ENCODE measurements at places on chromosomes 5 and 9.
A peak's percentile ranks its signal among the peaks of the same experiment; 100 is the strongest.

- DNase-seq: no peak
These were observed 106.8 kb downstream of the WNK2 start for GRCh38 chr9:93290495-93291434.

- no peak for DNase-seq
These were observed 501.6 kb downstream of the CAAP1 start for GRCh38 chr9:26391036-26391435.

DNA sequence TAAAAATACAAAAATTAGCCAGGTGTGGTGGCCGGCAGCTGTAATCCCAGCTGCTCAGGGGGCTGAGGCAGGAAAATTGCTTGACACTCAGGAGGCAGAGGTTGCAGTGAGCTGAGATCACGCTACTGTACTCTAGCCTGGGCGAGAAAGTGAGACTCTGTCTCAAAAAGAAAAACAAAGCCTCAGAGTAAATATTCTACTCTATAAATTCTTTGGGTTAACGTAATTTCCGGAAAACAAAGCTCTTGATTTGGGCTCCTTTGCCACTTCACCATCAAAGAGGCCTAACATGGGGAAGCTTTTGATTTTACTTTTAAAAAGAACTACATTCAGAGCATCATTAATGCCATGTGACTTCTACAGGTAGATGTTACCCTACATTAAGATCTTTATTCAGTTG is 103.1 kb downstream of the SERINC5 start:
- no peak for DNase-seq

GRCh38 chr5:51326844-51327243 is 56.4 kb upstream of the ISL1 start:
- DNase-seq: no peak

- no peak for DNase-seq
These were observed 14.2 kb upstream of the CCDC180 start for GRCh38 chr9:97293207-97293721.

DNA sequence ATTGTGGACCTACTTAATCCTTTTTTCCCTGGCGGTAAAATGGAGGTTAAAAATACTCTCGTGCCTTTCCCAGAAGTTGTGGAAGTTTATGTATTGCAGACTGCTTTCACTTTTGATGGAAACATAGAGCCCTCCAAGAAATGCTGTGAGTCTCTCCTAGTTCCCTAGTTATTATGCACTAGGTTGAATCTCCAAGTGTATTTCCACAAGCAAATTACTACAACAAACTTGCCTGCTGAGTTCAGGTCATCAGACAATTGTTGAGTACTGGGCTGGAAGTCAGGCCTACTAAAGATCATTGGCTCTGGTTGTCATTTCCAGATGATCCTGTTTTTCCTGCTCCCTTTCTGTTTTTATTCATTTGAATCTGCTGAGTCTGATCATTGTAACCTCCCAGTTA is 104.1 kb downstream of the CD180 start:
- no peak for DNase-seq

GRCh38 chr5:154485850-154486426 is 7.9 kb upstream of the HAND1 start:
- no peak for DNase-seq

- DNase-seq: peak; percentile 64
These were observed 10.8 kb downstream of the TSPAN17 start for GRCh38 chr5:176658007-176658599.

DNA sequence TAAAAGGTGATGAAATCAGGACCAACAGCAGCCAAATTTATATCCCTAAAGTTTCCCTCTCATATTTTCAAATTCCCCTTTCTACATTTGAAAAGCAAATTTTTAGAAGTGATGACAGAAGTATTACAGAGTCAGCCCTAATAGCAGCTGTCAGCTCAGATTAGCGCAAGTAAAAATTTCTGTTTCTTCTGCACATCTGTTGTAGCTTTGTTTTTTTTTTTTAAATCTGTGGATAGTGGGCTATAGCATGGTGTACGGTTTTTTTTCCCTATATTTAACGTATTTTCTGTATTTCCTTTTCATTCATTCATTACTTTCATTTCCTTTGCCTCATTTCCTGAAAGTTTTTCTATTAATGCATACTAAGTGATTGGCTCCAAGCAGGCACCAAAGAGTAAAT is 99.1 kb downstream of the MACIR start:
- DNase-seq: no peak

DNA sequence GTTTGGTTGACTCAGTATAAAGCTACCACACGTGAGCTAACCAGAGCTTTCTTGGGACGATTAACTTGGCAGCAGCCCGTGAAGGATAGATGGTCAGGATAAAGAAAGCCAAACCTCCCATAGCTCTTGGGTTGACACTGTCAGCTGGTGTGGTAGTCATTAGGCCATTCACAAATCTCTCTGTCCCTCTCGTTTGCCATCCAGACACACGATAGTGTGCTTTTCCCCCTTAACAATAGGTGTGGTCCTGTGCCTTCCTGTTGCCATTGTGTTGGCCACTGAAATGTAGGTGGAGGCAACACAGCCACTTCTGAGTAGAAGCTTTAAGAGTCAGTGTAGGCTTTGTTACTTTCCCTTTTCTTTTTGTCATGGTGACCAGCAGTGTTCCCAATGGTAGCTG is 11.7 kb downstream of the OR13J1 start:
- DNase-seq: no peak

GRCh38 chr5:7467179-7467578 is 71.2 kb downstream of the ADCY2 start:
- no peak for DNase-seq

DNA sequence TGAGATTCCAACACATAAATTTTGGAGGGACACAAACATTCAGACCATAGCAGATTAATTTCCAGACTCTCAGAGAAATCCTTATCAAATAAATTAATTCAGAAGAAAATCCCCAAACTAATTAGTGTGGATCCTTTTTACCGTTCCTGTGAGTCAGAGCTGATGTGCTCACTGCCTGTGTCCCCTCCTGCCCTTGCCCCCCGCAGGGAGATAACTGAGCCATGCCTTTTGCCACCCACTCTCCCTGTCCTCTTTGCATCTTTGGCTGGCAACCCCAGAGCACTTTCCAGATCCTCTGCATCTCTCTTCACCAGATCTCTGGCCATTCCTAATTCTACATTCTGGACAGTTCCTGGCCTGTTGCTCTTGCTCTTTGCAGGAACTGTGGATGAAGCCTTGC is 135.4 kb upstream of the MAP1B start:
- DNase-seq: no peak

DNA sequence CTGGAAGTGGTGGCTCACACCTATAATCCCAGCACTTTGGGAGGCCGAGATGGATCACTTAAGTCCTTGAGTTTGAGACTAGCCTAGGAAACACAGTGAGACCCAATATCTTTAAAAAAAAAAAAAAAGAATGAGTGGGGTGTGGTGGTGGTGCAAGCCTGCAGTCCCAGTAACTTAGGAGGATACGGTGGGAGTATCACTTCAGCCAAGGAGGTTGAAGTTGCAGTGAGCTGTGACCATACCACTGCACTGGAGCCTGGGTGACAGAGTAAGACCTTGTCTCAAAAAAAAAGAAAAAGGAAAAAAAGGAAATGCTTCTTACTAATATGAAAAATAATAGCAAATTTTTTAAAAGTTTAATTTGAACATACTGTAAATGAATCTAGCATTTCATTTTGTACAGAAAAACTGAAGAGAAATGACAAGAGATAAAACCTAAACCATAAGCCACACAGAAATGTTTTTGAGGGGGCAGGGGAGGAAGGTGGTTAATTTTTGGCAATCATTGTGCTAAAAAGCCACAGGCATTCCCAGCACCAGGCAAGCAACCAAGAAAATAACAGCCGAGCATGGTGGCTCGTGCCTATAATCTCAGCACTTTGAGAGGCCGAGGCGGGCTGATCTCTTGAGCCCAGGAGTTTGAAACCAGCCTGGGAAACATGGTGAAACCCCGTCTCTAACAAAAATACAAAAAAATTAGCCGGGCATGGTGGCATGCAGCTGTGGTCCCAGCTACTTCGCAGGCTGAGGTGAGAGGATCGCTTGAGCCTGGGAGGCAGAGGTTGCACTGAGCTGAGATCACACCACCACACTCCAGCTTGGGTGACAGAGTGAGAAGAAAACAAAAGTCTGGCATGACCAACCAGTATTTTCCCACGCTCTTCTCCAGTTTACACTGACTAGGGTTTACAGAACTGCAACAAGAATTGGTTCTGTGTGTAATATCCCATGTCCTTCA is 114.5 kb upstream of the NR5A1 start:
- no peak for DNase-seq

- no peak for DNase-seq
These were observed 29.8 kb upstream of the SLCO6A1 start for GRCh38 chr5:102528600-102528999.

GRCh38 chr5:178587763-178588611 is 2.2 kb downstream of the COL23A1 start:
- no peak for DNase-seq

DNA sequence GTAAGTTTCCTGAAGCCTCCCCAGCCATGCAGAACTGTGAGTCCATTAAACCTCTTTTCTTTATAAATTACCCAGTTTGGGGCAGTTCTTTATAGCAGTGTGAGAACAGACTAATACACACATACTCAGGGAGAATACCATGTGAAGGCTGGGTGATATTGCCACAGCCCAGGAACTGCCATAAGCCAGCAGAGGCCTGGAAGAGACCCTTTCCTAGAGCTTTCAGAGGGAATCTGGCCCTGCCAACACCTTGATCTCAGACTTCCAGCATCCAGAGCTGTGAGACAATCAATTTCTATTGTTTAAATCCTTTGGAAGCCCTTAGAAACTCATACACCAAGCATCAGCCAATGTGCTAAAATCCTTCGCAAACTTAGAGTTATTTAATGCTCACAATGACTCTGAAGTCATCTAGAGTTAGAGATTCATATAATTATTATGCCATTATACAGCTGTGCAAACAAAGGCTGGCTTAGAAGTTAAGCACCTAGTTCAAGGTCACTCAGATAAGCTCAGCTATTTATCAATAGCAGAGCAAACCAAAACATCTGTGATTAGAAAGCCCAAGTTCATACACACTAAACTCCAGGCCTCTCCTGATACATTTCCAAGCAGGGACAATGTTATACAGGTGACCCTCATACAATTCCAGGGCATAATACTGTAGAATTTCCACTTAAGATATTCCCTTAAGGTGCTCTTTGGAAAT is 531.8 kb upstream of the DAP start:
- no peak for DNase-seq

DNA sequence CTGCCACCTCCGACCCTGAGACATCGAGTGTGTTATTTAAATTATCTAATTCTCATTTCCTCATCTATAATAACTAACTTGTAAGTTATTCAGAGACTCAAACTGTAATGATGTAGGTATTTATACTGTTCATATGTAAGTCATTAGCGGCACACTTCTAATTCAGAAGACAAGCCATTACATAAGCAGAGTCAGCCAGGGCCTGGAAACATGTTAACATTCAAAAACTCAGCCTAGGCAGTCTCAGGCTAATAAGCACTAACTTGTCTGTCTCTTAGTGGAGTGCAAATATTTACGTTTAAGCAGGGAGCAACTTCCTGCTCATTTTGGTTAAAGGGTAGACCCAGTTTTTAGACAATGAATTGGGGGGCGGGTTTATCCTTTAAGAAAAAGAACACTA is 598.4 kb downstream of the ACTL7B start:
- no peak for DNase-seq

GRCh38 chr5:126099077-126099476 is 324.1 kb upstream of the GRAMD2B start:
- DNase-seq: no peak

GRCh38 chr5:110623874-110624273 is 102.6 kb downstream of the TMEM232 start:
- DNase-seq: no peak

DNA sequence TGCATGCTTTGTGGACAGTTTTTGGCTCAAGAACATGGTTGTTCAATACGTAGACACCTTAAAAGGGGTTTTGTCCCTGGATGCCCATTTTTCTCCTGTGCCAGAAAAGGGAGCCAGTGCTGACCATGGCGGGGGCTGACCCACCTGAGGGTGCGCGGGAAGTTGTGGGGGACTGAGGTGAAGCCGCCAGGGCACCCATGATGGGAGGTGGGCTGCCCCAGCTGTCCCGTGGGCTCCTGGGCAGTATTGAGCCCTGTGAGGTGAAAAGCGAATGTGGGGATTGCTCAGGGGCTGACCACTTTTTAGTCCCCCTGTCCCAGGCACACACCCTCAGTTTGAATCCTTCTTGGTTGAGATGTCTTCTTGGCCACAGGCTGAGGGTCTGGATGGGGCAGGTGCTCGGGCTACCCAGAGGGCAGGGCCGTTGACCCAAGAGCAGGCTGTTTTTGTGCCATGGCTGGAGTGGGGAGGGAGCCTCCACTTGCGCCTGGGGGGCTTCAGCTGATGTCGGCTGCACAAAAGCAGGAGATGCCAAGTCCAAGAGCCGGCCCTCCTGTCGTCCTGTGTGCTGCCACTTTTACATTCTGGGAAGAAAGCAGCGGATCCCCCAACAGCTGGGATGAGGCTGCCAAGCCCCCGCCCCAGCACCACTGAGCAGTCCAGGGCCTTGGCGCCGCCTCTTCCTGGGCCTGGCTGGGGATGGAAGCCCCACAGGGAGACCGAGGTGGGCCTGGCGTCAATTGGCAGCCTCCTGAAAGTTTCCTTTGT is 120.1 kb downstream of the WNK2 start:
- no peak for DNase-seq

- DNase-seq: no peak
These were observed 2.5 kb downstream of the PHF2 start for GRCh38 chr9:93578844-93579243.

DNA sequence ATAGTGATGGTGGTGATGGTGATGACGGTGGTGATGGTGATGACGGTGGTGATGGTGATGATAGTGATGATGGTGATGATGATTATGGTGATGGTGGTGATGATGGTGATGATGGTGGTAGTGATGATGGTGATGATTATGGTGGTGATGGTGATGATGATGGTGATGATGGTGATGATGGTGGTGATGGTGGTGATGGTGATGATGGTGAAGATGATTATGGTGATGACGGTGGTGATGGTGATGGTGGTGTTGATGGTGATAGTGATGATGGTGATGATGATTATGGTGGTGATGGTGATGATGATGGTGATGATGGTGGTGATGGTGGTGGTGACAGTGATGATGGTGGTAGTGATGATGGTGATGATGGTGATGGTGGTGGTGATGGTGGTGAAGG is 149.2 kb upstream of the IRX1 start:
- no peak for DNase-seq

DNA sequence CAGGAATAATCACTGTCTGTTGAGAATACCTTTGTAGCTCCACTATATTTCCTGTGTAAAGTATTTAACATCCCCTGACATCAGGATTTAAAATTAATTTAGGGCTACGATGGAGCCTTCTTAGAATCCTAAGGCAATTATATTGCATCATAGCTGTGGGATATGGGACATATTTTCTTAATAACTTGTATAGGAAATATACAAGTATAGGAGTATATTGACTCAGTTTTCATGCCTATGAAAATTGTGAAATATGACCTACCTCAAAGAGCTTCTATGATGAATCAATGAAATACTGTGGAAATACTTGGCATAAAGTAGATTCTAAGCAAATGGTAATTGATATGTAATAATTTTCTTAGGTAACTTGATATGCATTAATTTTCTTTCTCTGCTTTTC is 221.0 kb upstream of the KLF4 start:
- DNase-seq: no peak

- DNase-seq: peak; percentile 12
These were observed 463.5 kb upstream of the RGMB start for GRCh38 chr5:98309785-98310598.
